Stimulated activated CD4-positive, alpha-beta T cell treated with anti-CD3 and anti-CD28 coated beads, Interleukin-1b, Interleukin-23, amount 100 ng/mL, for 1 hour (primary cell): ENCODE measurements at places on chromosomes 7 and 10.

DNA sequence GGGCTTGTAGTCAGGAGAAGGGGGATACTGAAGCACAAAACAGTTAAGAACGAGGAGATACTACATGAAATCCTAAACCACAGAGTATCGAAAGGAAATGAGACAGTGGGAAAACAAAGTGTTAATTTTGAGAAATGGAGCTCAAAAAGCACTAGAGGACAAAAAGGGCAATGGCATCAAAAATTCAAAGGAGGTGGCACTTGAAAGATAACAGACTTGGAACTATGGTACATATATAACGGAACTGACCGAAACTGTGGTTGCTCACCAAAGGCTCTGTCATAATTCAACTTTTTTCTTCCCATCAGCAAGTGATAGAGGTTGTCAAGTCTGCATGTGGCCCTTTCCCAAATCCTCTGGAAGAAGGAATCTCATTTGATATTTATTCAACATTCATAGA is 97.0 kb downstream of the CABCOCO1 start:
- no peak for DNase-seq

DNA sequence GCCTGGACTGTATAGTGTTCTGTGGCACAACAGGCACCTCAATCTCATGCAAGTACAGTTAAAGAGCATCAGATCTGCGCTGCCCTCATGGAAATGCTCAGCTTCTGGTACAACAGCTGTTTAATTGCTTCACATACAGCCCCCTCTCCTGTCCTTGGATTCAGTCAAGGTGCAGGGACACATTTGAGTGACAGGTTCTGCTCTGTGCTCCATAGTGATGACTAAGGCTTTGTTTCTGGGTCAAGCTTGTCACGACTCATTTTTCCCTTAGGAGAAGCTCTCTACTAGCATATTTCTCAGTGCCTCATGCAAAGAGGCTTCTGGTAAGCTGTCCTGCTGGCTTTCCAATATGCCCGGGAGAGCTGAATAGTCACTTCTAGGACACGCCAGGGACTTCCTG is 26.8 kb upstream of the MYO3A start:
- DNase-seq: no peak

- DNase-seq: no peak
Observed at GRCh38 chr10:92756201-92757065, 66.7 kb downstream of the HHEX start.

DNA sequence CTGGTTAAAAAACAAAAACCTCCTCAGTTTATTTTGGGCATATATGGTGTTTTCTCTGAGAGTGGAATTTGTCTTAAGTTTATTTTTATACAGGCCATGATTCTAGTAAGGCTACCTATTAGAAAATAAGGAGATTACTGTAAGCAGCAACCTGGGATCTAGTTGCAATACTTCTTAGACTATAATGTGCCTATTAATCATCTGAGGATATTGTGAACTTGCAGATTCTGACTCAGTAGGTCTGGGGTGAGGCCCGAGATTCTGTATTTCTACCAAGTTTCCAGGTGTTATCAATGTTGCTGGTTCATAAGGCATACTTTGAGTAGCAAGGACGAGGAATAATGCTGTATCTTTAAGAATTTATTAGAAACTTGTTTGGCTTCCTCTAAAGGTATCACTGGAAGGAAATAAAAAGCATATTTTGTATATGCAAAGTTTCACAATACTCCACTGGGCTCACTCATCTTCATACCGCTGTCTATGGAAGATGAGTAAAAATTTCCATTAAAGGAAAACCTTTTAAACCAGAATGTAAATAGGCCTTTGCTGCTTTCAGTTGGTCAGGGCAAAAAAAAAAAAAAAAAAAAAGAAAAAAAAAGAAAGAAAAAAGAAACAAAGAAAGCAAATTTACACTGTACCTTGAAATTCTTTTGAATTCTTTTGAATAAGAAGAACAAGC is 105.8 kb downstream of the BMPER start:
- no peak for DNase-seq

GRCh38 chr7:127586346-127586745 is 950 bp upstream of the GCC1 start:
- no peak for DNase-seq

- no peak for DNase-seq
Observed at GRCh38 chr10:7035126-7035761, 375.6 kb downstream of the SFMBT2 start.

GRCh38 chr7:15007507-15007906 is 105.0 kb upstream of the DGKB start:
- no peak for DNase-seq

- DNase-seq: no peak
Observed at GRCh38 chr10:127267442-127267841, 71.1 kb upstream of the INSYN2A start.

- DNase-seq: no peak
Observed at GRCh38 chr7:128550920-128551319, 74.4 kb downstream of the METTL2B start.

DNA sequence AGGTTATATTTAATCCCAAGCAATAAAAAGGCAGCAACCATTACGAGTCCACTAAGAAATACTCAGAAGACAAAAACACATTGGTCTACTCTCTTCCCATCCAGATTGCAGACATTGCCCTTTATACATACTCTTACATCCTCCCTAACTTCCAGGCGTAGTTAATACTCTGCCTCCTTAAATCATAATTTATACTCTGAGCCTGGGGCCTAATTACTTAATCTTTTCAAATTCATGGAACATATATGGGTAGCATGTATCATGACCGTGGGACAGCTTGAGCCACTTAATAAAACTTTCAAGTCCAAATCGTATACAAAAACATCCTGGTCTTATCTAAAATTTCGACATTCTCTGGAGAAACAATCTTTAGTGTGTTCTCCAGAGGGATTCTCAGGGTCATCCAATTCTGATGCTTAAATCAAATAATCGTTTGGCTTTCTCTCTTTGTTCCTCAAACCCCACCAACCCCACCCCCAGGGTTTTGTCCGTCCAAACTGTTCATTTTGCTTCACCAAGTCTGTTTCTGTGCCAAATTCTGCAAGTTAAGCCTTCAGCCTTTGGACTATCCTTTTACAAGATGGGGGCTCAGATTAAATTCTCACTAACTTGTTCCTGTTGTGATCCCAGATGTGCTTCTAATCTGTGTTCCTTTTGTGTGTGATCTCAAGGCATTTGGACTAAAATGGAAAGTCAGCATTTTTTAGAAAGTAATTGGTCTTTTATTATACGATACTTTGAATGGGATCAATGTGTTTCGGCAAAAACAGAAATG is 86.4 kb downstream of the ADAM12 start:
- no peak for DNase-seq
